ENCODE measurements at places on chromosomes 12 and 14. TPM values are rescaled to one million over a fixed set of nuclear protein-coding genes. Genes with fewer than 3 reads are reported as not detected.

The ATG14 gene
- total RNA-seq: 6.4 TPM

GRCh38 chr12:28189784-28190320 is 404 bp upstream of the CCDC91 start:
- DNase-seq: no peak

DNA sequence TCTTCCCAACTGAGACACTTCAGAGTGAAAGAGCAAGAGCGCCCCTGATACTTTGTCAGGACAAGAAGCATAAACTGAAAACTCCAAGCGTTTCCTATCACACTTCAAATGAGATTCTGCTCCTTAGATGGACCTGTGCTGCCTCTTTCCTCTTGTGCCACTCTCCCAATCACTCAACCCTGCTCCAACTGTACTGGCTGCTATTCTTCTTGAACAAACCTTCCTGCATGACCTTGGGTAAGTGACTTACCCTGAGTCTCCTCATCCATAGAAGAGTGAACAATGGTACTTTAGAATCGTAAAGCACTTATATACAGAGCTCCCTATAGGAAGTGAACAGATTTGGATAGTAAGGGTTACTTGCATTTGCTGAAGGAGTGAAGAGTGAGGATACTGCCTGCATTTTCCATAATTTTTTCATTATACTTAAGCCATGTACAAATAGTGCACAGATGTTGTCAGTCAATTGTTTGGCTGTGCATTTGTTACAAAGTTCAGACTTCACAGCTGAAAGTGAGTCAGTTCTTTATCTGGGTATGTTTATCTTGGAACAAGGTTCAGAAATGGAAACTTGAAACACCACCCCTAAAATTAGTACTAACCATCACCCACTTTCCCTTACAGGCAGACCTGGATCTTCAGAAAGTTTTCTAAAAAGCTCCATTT is 10.8 kb downstream of the MTERF2 start:
- no peak for DNase-seq

DNA sequence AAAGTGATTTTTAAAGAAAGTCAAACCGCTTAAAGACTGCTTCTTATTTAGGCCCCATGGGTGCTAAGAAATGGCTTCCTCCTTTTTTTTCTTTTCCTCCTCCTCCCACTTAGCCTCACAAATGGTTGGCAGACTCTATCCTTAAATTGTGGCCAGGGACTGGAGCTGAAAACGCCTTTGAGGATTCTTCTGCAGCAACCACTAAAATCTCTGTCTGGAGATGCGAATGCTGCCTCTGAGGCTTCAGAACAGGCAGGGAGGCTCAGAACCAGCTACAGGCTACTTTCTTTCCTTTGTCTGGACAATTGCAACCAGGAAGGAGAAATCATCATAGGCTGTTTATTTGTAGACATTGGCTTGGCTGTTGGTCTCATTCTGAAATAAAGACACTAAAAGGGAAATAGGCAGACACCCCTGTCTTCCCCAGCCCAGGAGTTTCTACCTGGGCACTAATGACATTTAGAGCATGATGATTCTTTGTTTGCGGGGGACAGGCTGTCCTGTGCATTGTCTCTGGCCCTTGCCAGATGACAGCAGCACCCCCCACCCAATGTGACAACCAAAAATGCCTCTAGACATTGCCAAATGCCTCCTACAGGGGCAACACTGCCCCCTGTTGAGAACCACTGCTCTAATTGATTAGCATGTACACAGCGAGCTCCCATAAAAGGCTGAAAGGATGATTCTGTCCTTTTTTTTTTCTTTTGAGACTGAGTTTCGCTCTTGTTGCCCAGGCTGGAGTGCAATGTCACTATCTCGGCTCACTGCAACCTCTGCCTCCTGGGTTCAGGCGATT is 50.3 kb downstream of the MAP1LC3B2 start:
- DNase-seq: no peak

The BDKRB1 gene
- total RNA-seq: 40.5 TPM

- DNase-seq: no peak
Observed at GRCh38 chr12:13595536-13596443, 385.6 kb downstream of the GRIN2B start.

The KRT85 gene
- not detected for total RNA-seq
